ENCODE measurements at places on chromosomes 6 and 20. TPM values are rescaled to one million over a fixed set of nuclear protein-coding genes. Genes with fewer than 3 reads are reported as not detected.

DNA sequence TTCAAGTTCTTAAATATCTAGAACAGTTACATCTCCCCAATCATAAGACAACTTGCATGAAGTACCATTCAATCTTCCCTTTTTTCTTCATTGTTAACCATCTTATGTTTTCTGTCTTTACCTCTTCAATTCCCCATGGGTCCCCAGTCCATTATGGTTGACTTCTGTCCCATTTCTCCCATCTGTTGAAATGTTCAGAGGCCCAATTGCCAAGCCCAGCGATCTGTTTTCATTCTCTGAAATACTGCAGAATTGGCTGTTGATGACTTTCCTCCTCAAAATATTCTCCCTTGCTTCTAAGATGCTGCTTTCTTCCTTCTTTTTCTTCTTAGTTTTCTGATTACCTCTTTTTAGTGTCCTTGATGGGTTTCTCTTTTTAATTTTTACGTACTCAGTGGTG is 26.0 kb downstream of the DSTN start:
- no peak for DNase-seq

- DNase-seq, result no peak
Measured at GRCh38 chr6:53240139-53240538, 91.5 kb upstream of the GCM1 start.

GRCh38 chr20:51378171-51378928 is 164.2 kb downstream of the NFATC2 start:
- no peak for DNase-seq

DNA sequence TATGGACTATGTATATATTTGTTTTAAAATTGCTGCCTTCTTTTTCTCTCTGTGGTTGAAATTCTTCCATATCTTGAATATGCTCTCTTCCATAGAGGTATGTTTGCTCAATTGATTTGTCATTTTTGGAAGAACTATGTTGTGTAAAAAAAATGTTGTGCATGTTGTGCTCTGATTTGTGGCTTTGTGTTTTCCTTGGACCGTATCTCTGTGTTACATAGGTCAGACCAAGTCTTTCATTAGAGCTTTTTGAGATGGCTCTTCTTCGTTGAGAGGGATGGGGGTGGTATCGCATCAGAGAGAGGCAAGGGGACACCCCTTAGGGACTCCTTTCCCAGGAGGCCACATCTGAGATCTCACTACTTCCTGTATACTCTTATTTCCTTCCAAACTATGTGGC is 43.8 kb downstream of the TMEM244 start:
- DNase-seq, result no peak

DNA sequence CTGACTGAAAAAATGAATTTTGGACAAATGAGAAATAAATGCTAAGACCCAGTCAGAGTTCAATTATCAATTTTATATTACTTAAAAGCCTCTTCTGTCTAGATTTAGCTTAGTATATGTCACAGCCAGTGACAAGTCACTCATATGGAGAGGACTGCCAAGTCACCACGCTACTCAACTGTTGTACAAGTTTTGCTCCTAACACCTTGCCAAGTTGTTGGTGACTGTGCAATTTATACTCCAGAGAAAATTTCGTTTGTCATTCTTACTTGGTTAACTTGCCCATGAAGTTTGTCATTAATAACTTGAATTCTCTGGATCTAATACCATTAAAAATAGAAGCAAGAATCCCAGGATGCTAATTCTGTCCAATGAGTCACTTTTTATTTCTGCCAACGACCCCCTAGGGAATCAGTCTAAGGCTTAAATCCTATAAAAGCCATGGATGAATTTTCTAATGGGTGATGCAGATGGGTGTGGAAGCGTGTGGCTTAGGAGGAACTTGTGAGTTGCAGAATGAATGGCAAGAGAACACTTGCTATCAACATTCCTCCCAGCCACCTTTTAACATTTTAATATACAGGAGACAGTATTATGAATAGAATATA is 30.4 kb upstream of the FBXO30 start:
- no peak for DNase-seq

- no peak for DNase-seq
Measured at GRCh38 chr6:90323706-90324105, 27.1 kb upstream of the BACH2 start.

DDX43 gene
- total RNA-seq, result not detected
